Ecto neural progenitor cell (in vitro differentiated cells): ENCODE measurements at places on chromosomes 16 and 17.

- no peak for DNase-seq
Observed at GRCh38 chr17:76997981-76998531, 129.9 kb downstream of the MGAT5B start.

GRCh38 chr17:40313668-40314583 is 4.9 kb downstream of the RARA start:
- DNase-seq = no peak

DNA sequence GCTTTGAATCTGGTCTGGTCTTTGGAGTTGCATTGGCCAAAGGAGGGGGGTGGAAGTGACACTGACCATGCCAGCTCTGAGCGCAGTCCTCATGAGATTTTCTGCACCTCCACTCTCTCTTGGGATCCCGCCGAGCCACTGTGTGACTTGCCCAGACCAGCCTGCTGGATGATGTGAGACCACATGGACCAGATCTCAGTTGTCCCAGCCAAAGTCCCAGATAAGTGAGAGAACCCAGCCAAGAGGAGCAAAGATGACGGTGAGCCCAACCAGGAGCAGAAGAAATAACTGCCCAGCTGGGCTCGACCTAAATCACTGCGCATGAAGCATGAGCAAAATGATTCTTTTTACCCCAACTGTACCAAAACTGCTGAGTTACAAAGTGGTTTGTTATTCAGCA is 96.5 kb upstream of the ERCC4 start:
- DNase-seq = no peak

DNA sequence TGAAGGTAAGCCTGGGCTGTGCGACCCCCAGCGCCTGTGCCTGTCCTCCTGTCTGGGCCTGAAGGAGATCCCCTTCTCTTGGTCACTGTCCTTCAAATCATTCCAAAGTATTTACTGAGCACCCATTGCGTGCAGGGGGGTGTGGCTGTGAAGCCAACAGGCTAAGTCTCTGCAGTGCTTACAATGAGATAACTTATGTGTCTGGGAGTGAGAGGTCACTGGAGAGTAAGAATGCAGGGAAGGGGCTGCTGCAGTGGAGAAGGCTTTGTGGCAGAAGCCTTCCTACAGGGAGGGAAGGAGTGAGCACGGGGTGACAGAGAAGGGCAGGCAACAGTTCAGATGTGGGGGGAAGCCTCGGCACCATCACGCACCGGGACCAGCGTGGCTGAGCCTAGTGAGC is 11.2 kb upstream of the SMIM5 start:
- DNase-seq = no peak

- no peak for DNase-seq
Observed at GRCh38 chr16:88790312-88791211, 5.5 kb upstream of the PIEZO1 start.

DNA sequence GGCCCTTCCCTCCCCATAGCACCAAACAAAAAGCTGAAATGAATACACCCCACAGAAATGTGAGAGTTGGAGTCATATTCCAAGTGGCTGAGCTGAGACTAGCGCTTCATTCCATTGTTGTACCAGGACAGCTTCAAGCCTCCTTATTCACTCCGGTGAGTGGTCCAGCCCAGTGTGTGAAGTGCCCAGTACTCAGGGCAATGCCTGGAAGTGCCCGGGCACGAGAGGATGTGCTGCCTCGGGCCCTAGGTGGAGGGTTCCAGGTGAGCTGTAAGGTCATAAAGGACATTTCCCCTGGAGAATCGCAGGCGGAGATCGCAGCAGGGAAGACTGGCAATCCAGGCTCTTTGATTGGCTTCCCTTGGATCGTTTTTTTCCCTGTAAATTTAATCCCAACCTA is 5.4 kb upstream of the CYLD start:
- DNase-seq = peak; percentile 19

- no peak for DNase-seq
Observed at GRCh38 chr16:11291091-11291703, 10.1 kb upstream of the PRM1 start.

DNA sequence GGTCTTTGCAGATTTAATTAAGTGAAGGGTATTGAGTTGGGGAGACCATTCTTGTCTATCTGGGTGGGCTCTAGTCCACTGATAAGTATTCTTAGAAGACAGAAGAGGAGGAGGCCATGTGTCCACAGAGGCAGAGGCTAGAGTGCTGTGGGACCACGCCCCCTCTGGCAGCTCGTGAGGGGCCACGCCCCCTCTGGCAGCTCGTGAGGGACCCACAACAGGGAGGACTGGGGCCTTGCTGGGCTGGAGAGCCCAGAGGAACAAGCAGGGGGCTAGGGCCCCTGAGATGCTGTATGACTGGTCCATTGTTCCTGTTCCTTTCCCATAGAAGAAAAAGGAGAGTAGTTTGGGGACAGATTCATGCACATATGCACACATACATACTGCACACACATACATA is 106.8 kb downstream of the METRNL start:
- DNase-seq = peak; percentile 56

DNA sequence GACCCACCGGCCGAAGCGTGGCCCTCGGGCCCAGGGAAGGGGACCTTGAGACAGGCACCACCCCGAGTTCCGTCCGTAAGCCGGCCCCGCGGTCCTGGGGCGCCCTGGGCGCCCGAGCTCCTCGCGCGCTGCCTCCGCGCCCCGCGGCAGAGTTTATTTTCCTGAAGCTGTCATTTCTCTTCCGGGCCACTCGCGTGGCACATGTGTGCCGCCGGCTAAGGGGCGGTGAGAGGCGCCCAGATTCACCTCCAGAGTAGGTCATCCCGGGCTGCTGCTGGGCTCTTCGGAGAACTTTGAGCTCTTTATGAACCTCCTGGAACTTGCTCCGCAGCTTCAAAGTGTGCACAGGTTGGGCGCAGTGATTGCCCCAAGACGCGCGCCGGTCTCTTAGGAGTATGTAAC is 489 bp downstream of the ZC3H18 start:
- DNase-seq = peak; percentile 62

DNA sequence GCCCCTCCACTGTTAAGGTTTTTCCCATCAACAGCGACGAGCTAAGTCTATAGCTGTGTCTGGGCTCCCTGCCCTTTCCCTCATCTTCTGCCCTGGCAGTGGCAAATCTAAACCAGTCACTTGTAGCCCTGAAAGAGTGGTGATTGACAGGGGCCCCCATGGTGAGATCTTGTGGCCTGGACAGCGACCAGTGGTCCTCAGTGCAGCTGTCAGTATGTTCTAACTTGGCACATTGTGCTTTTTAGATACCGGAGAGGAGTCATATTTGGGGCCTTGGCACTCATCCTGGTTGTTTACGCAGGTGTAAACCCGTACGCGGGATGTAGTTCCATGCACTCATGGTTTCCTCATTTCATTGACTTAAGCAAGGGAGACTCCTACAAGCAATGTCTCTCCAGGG is 57.5 kb upstream of the ARHGAP44 start:
- DNase-seq = peak; percentile 42

GRCh38 chr16:86495357-86495701 is 15.0 kb upstream of the FOXF1 start:
- no peak for DNase-seq

DNA sequence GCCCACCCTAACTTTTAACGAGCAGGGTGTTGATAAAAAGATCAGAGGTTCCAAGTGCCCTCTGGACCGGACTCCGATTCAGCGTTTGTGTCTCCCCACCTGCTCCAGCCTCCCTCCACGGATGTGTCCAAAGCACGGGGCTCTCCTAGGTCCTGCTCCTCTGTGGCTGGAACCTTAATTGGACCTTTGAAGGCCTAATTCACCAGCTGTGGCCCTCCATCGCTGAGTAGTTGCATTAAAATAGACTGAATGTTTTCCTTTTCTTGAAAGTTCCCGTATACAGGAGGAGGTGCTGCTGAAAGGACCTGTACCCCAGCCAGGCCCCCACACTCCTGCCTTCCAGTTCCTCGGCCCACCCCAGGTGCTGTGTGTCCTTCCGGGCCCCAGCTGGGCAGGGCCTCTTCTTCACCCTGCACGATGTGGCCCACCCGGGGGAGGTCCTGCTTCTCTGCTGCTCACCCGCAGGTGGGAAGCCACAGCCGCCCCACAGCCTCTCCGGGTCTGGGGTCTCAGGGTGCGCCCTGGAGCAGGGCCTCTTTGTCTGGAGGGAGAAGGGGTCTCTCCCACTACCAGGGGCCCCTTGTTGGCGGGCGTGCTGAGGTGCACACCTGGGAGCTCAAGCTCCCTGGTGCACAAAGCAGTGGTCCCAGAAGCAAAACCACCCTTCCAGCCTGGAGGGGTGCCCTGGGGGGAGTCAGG is 1.3 kb upstream of the CACNA1H start:
- no peak for DNase-seq

GRCh38 chr17:83050651-83051395 is 28.6 kb upstream of the METRNL start:
- peak; percentile 50 for DNase-seq

DNA sequence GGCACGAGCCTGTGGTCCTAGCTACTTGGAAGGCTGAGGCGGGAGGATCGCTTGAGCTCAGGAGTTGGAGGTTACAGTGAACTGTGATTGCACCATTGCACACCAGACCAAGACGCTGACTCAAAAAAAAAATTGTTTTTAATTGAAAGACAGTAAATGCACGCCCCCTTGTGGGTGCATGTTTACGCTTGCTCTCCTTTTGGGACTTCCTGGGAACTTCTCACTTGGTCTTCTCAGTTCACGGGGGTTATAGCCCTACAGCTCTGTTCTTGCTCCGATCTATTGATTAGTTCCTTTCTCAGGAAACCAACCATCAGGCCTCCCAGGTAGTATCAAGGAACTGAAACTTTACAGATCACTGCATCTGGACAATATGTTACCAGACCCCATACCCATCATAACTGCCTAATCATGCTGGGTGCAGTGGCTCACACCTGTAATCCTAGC is 14.2 kb upstream of the RIPOR1 start:
- DNase-seq = peak; percentile 65

DNA sequence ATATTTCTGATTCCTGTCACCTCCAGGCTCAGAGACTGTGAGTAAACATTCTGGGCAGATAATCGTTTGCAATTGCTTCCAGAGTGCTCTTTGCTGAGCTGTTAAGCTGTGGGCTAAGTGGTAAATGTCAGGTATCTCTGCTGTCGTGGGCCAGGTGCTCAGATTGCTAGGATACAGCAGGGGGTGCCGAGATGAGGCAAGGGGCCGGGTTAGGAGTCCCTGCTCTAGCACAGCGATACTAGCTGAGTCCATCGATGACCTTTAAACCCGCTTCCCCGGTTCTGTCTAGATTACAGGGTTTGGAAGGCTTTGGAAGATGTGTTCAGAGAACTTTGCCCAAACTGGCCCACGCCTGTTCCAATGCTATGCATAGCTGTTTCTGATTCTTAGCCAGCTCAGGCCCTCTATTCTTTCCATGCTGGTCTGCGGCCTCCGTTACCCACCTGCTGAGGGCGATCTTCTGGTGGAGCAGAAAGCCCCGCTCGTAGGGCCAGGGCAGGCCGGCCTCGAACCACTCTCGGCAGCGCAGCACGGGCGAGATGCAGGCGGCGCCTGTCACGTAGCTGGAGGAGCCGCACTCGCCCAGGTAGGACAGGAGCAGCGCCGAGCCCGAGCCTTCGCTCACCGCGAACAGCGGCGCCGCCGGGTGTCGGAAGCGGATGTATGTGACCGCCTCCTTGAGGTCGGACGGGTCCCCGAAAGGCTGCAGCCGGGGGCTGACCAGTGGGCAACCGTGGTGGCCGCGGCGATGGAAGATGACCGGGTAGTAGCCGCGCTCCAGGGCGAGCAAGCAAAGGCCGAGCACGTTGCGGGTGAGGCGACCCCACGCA is 979 bp downstream of the ABHD15 start:
- peak; percentile 83 for DNase-seq

GRCh38 chr17:61966191-61966590 is 38.4 kb upstream of the INTS2 start:
- no peak for DNase-seq
